ENCODE measurements at places on chromosomes 2 and 18.

DNA sequence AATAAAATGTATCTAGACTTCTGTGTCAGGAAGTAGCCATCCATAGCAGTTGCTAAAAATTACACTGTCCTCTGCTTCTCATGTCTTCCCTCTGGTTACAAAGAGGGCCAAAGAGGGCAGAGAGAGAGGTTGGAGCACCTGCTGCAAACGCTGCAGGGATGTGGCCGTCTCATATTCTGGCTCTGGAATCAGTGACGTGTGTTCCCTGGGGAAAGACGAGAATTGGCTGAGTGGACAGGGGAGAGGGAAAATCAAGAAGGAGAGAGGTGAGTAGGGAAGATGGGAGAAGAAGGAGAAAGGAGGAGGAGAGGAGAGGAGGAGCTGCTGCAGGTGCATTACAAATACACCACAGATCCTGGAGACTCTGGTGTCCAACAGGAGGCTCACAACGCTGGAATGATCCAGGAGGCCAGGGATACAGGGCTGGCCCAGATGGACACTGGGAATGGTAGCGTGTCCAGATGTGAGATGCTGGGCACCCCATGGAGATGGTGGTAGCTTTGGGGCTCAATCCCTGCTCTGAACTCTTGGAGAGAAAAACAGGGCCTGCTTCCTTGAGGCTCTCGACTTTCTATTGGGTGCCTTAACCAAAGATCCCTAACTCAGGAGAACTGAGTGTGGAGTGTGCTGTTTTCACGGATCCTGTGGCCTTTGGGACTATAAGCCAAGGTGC lies 118.4 kb upstream of the PXDN start:
- no peak for DNase-seq

DNA sequence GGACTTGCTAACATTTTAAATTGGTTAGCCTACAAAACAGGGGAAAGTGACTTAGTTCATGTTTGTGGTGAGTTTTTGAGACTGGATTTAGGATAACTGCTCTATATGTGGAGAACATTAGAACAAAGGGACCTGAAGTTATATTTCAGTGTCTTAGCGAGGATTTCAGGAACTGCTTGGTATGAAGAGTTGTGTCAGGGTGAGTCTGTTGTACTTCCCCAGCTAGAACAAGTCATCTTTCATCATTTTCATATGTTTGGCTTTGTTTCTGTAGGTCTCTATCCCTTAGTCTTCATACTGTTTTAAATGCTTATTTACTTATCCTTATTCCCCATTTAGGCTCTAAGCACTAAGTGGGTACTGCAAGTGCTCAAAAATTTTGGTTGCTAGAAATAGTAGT lies 41.9 kb downstream of the KCMF1 start:
- DNase-seq: no peak

DNA sequence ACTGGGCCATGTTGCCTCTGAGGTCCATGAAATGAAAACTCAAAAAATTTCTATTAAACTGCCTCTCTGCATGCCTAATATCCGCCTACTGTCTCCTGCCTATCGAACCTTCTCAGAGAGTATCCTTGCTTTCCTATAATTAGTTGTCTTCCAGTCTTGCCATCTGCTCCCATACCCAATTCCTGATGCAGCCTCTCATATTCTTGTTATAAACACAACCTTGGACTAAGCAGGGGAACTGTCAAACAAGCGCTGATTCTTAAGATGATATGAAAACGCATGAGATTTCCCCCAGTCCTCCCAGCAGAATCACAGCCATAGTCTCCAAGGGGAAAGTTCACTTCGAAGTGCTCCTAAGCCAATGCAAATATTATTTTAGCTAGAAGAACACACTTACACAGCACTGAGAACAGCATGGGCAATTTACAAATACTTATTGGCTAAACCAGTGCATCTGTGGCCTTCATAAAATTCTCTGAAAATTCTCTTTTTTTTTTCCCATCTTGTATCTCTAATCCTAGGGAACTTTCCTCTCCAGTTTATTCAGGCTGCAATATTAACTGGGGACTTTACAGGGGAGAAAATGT lies 471.6 kb downstream of the MBD2 start:
- DNase-seq: no peak

GRCh38 chr2:43300781-43301583 lies 74.6 kb upstream of the ZFP36L2 start:
- no peak for DNase-seq

DNA sequence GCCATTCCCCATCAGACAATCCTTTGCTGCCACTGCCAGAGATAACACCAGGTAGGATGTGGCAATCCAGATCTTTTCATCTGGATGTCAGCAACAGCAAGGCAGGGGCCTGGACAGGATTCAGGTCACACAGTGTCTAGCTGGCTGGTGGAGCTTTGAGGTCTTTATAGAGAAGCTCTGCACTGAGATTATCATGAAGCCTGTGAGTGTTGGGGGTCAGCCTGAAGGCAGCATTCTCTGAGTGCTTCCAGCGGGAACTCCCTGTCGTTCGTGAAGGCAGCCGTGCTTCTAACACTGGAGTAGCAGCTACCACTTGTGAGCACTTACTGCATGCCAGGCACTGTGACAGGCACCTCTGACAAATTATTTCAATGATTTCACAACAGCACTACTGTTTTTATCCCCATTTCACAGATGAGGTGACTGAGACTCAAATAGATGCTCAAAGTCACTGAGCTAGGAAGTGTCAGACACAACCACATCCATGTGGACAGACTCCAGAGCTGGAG lies 85.7 kb downstream of the SEMA4F start:
- no peak for DNase-seq

DNA sequence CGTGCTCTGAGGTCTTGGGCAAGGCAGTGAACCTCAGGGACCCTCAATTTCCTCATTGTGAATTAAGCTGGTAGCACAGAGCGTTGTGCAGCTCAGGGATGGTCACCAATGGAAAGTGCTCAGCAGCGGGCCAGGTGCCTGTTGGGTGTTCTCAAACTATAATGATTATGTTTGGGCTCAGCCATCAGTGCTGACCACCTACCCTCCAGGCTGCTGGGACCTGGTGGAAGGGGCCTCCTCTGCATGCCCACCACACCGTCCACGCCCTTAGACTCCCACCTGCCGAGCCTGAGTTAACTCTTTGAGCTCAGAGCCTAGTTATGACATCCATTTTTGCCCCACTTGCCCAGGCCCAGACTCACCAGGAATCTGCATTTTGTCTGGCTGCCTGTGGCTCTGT lies 35.0 kb downstream of the GLI2 start:
- no peak for DNase-seq

DNA sequence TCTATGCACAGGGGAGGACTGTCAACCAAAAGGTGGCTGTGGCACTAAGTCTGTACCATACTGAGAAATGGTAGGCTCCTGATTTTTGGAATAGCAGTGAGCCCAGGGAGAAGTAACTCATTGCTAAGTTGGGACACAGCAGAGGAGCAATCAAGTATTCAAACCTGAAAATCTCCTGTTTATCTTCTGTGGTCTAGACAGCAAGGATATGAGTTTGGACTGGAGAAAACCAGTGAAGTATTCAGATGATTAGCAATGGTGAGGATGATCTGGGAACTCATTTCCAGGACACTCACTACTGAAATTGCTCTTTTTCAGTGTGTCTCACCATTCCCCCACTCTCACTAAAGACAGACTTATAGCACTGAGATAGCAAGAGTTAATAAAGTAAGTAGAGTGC lies 112.0 kb downstream of the GULP1 start:
- DNase-seq: no peak

GRCh38 chr2:240596080-240596460 lies 9.5 kb downstream of the CAPN10 start:
- DNase-seq: no peak

- no peak for DNase-seq
These were observed 134.2 kb upstream of the NABP1 start for GRCh38 chr2:191543708-191544107.

- DNase-seq: no peak
These were observed 45.9 kb upstream of the NYAP2 start for GRCh38 chr2:225353579-225354085.

DNA sequence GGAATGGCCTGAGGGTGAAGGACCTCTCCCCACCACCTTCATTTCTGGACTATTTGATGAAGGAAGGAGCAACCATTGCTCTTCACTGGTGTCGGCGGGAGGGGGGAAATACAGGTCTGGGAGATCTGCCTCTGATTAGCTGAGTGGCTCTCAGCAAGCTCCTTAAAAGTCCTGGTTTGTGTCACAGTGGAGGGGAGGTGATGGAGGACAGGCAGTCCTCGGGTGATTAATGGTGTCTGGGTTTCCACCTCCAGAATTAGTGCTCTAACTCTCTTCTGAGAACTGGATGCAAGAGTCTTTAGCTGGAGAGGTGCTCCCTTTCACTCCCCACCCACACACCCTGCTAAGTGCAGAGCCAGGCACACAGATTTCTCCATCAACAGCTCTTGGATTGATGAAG lies 83.2 kb downstream of the TTC32 start:
- no peak for DNase-seq

GRCh38 chr2:234852941-234853340 lies 98.9 kb upstream of the SH3BP4 start:
- no peak for DNase-seq

GRCh38 chr2:148565272-148565894 lies 79.2 kb upstream of the EPC2 start:
- no peak for DNase-seq

DNA sequence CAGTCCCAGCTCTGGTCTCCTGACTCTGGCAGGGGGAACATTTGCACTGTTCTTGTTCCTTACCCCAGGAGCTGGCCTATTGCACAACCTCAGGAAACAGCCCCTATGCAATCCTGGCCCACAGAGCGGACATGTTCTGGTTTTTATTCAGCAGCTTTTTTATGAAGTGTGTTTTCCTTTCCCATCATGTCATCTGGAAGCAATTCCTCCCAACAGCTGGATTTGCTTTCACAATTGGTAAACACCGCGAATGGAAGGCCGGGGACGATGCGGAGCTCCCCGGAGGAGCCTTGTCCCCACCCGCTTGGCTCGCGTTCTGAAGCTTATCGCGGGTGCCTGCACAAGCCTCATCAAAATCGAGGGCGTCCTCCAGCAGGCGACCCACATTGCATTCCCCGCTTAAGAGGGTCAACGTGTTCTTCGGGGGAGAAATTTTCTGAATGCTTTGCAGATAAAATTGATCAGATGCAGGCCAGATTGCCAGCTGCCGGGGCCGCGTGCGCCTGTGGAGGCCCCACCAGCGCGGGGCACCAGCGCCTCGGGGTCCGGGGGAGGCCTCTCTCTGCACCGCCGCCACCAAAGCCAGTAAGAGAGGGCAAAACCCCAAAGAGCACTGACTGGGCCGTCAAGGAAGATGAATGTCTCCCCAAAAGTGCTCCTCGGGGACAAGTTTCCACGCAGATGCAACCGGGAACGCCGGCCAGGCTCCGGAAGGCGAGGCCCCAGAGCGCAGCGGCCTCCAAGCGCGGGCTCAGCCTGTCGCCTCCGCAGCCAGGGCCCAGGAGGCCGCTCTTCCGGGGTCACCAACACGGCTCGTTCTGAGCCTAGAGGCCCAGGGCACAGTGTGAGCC lies 60.3 kb upstream of the SP3 start:
- peak; percentile 22 for DNase-seq

- no peak for DNase-seq
These were observed 38.4 kb downstream of the ROCK1 start for GRCh38 chr18:21073180-21073579.

- no peak for DNase-seq
These were observed 236.0 kb downstream of the RAD51AP2 start for GRCh38 chr2:17282245-17282644.

GRCh38 chr2:238180554-238180953 lies 21.8 kb downstream of the ERFE start:
- no peak for DNase-seq

GRCh38 chr2:59734743-59735142 lies 818.7 kb downstream of the BCL11A start:
- no peak for DNase-seq

- no peak for DNase-seq
These were observed 74.6 kb downstream of the DHRS9 start for GRCh38 chr2:169143998-169144397.

GRCh38 chr2:144343145-144343544 lies 176.8 kb downstream of the ZEB2 start:
- DNase-seq: no peak

GRCh38 chr2:38384338-38384737 lies 7.3 kb upstream of the ATL2 start:
- no peak for DNase-seq

DNA sequence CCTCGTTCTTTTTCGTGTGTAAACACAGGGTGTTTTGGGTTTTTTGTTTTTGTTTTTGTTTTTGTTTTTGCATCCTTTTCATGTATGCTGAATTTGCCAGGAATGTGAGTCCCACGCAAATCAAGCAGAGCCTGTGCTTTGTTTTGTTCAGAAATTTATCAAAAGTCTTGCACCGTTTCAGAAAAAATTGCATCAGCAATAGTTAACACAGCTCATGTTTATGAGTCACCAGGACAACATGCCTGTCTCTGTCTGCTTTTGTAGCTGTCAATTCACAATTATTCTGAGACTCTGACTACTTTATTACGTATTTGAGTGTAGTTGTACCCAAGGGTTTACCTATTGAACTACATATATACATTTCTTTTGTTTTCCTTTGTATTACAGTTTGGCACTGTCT lies 38.3 kb downstream of the MRPL44 start:
- DNase-seq: no peak

- no peak for DNase-seq
These were observed 138.4 kb upstream of the HDAC4 start for GRCh38 chr2:239539083-239539775.

Data from esophagus squamous epithelium (tissue), 5 donors.